ENCODE measurements at places on chromosomes 2 and 18.

GRCh38 chr18:68841301-68841700 lies 43.4 kb downstream of the CCDC102B start:
- DNase-seq = no peak

- no peak for DNase-seq
Measured at GRCh38 chr18:74977041-74977440, 231.9 kb downstream of the PTGR3 start.

DNA sequence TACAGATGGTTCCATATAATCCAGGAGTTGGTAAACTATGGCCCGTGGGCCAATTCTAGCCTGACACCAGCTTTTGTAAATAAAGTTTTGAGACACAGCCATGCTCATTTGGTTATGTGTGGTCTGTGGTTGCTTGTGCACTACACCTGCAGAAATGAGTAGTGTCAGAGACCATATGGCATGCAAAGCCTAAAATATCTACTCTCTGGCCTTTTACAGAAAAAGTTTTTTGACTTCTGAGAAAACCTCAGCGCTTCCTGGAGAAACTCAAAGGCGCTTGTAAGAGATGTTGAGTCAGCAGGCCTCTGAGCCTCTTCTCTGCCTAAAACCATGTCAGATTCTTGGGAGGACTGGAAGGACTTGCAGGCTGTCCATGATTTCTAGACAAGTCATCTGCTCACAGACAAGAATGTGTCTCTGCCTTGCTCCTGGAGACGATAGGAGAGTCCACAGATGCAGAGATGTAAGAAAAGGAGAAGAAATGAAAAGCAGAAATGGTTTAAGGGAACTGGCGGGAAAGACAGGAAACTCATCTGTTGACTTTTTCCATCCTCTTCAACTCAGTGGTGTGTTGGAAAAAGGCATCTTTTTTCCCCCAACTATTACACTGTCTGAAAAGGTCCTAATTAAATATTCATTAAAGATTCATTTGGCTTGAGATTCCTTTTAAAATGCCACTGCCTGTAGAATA lies 5.2 kb downstream of the TTC39C start:
- no peak for DNase-seq

- no peak for DNase-seq
Measured at GRCh38 chr2:53672881-53673522, 94.6 kb upstream of the CHAC2 start.

- DNase-seq = no peak
Measured at GRCh38 chr18:7333025-7333562, 102.2 kb downstream of the LRRC30 start.

- no peak for DNase-seq
Measured at GRCh38 chr2:177553176-177553884, 160.8 kb downstream of the AGPS start.

DNA sequence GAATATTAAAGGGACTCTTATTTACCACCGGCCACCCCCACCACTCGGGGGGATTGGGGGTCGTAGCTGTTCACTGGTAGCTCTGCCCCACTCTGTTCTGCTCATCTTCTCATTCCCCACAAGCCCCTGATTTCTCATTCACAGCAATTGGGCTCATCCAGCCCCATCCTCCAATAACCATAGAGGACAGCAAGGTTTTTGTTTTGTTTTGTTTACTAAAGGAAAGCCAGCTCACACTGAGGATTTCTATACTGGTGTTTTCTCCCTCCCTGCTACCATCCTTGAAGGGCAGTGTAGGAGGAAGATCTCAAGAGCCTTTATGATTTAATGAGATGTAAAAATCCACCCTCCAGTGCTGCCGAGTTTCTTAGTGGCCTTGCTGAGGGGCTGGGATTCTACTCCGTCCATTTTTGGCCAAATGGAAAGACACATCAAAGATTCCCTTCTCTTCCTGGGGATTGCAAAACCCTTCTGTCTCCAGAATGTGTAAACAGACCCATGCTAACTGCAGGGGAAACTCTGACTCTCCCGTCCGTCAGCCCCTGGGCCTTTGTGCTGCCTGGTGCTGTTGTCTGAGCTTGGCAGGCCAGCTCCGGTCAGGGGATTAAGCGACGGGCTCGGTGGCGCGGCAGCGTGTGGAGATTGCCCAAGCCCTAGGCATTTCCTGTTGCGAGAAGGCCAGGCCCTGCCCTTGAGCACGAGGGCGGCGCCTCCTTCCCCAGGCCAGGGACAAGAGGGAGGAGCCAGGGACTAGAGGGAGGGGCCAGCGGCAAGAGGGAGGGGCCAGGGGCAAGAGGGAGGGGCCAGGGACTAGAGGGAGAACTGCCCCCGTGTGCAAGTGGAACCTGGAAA lies 165.0 kb downstream of the ANTXR1 start:
- DNase-seq = peak; percentile 92

- DNase-seq = no peak
Measured at GRCh38 chr2:219119422-219120043, 41.1 kb downstream of the NHEJ1 start.

DNA sequence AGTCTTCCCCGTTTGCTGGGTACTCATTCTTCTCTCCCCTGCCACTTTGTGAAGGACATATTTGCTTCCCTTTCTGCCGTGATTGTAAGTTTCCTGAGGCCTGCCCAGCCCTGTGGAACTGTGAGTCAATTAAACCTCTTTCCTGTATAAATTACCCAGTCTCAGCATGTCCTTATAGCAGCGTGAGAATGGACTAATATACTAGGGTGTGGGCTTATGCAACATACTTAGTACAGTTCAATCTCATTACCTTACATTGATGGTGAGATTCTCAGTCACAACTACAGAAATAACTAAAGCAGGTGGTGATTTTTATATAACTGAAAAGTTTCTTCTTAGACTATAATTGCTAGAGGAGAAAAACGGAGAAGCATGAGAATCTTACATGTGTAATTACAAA lies 237.9 kb upstream of the MMADHC start:
- no peak for DNase-seq

DNA sequence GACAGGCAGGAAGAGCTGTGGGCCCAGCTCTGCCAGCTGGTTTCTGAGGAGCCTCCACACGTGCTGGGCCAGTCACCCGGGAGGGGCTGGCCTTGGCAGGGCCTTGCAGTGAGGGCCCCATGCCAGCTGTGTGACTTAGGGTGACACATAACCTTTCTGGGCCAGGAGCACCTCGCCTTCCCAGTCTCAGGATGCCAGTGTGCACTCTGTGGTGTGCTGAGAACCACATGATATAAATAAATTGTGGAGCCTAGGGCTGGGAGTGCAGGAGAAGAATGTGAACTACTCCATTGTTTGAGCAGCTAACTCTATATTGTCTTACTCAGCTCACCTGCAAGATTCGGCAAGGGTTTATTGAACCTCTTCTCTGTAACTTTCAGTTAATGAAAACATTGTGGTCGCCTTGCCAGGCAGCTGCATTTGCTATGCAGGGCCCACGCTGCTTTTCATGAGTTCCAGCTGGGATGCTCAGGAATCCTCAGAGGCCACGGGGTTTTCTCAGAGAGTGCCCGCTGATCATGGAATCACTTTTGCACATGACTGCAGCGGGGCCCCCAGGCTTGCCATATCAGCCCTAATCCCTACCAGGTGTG lies 222.3 kb downstream of the SH3RF3 start:
- no peak for DNase-seq

- no peak for DNase-seq
Measured at GRCh38 chr18:12637393-12637792, 20.5 kb downstream of the SPIRE1 start.

DNA sequence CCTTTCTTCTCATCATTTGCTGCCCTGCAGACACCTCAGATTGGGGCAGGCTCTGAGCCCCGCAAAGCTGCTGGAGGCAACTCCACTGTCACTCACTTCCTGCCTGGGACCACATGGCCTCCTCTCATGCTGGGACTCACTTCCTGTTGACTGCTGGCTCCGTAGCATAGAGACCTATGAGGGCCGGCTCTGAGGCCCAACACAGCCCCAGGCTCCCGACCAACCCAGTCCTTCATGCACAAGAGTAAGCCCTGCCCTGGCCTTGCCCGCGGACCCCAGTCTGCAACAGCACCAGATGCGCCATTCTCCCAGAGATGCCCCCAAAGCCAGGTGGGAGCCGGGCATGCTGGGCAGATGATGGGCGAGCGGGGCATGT lies 55.7 kb downstream of the DNMT3A start:
- no peak for DNase-seq

Measured in RWPE2 (cell line).